ENCODE measurements at places on chromosomes 3 and 15. TPM values are rescaled to one million over a fixed set of nuclear protein-coding genes. Genes with fewer than 3 reads are reported as not detected.

Gene PYDC2
- total RNA-seq, result not detected

Gene GUCA1C
- total RNA-seq, result not detected

Gene CFAP100
- total RNA-seq, result 8.2 TPM

Gene FMN1
- total RNA-seq, result 45.2 TPM

GRCh38 chr15:26772154-26773066 is at the start of gene GABRB3:
TSS of gene GABRB3 (minus strand) at chr15:26773066.
- DNase-seq, result no peak

DNA sequence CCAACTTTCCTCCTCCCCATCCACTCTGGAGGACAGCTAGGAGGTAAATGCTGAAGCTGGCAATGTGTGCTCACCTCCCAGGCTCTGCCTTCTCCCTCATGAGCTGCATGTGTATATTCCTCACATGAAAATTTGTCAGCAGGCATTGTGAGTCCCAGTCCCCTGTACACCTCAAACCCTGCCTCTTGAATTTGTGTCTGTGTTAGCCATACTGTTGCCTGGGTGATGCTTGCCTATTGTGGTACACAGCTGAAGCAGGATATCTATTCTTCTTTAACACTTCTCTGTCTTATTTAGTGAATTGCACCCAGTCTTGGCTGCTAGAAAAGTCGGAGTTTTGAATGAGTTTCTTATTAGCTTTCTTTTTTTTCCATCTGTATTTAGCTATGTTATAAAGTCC is 586.0 kb upstream of the TGFBR2 start:
- DNase-seq, result no peak

- DNase-seq, result no peak
Observed at GRCh38 chr15:68400066-68400456, 31.9 kb downstream of the ITGA11 start.

- DNase-seq, result no peak
Observed at GRCh38 chr3:72446218-72447058, 401.8 kb downstream of the SHQ1 start.

GRCh38 chr3:136805795-136806194 is 13.1 kb upstream of the SLC35G2 start:
- DNase-seq, result no peak

Measured in left lung (tissue), 14 donors.